ENCODE measurements at places on chromosomes 3 and 15.

DNA sequence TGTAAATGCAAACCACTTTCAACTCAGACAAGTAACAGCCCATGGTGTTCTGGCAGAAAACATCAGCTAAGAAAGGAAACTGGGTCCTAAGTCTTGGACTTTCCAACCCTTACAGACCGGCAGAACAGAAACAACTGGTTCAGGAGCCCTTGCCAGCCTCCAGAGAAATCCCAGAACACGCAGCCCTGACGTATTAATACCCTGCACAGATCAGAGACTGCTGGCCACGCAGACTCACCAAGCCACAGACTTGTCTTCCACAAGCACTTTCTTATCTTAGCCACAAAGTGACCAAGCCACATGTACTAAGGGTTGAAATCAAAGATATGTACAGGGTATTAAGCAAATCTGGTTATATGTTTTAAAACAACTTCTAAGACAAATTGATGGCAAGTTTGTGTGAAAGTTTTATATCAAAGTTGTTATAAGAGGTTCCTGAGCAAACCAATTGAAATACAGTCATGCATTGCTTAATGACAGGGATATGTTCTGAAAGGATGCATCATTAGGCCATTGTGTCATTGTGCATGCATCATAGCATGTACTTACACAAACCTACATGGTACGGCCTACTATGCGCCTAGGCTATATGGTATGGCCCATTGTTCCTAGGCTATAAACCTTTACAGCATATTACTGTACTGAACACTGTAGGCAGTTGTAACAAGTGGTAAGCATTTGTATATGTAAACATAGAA is 36.8 kb downstream of the BTD start:
- DNase-seq, result no peak

DNA sequence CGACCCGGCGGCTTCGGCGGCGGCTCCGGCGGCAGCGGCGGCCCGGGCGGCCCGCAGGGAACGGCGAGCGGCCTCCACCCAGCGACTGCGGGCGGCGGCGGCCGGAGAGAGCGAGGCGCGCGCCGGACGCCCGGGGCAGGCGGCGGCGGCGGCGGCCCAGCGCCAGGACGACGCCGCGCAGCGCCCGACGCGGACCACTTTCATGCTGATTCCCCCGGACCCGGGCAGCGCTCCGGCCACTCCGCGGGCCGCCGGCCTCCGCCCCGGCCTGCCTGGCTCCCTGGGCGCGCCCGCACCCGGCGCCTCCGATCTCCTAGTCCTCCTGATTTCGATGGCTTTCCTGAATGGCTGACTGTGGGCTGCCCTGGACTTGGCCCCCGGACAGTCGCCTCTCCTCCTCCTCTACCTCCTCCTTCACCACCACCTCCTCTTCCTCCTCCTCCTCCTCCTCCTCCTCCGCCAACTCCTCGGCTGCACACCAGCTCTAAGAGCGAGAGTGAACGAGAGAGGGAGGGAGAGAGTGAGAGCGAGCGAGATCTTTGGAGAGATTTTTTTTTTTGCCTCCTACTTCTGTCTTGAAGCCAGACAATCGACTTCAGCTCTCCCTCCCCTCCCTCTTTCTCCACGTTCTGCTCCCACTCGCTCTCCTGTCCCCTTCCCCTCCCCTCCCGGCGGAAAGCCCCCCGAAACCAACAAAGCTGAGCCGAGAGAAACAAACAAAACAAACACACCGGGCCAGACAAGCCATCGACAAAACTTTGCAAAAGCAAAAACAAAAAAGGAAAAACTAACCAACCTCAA is 844 bp downstream of the NR2F2 start:
- DNase-seq, result no peak

GRCh38 chr3:170355738-170356595 is 1.5 kb upstream of the SKIL start:
- no peak for DNase-seq

DNA sequence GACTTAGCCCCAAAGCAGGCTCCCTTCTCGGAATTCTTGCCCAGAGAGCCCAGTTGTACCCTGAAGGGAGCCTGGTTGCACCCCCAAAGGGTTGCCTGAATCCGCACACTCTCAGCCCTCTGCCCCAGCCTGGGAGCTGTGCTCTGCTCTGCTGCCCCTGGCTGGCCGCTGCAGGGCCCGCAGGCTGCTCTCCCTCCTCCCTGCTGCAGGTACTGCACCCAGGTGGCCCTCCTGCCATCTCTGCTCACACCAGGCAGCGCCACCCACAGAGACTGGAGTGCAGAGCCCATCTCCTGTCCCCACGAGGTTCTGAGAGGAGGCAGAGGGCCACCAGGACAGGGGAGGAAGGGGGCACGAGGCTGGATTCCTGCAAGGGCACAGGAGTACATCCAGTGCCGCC is 134.2 kb upstream of the NSMCE3 start:
- no peak for DNase-seq

DNA sequence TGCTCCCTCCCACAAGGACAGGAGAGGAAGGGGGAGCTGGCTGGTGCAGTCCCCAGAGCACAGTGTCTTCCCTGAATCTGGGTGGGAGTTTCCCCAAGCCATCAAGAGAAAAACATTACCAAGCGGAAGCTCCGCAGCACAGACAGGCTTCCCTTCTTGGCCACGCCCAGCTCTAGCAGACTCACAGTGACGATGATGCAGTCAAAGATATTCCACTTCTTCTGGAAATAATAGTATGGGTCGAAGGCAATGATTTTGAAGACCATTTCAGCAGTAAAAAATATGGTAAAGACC is 76.7 kb downstream of the SCN10A start:
- DNase-seq, result no peak

DNA sequence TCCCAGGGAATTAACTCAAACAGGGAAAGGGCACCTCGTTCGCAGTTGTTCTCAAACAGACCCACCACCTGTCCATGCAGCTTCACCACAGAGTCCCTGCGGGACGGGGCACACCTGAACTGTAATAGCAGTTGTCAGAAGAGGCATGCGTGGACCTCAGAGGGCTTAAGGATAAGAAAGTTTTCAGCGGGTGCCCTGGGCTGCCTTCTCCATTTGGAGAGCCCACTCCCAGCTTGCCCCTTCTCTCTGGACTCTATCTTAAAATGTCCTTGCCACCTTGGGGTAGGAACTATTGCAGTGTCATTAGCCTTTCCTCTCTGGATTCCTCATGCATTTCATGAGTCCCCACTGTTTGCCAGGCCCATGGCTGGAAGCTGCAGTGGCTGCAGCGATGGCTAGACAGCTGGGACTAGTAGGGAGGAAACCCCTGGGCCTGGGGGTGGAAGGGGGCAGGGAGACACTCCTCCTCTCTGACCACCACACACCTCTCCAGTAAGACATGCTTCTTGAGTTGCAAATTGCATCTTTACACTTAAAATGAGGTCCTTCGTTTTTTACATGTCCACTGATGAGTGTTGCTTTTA is 33.5 kb downstream of the PDIA5 start:
- DNase-seq, result no peak

DNA sequence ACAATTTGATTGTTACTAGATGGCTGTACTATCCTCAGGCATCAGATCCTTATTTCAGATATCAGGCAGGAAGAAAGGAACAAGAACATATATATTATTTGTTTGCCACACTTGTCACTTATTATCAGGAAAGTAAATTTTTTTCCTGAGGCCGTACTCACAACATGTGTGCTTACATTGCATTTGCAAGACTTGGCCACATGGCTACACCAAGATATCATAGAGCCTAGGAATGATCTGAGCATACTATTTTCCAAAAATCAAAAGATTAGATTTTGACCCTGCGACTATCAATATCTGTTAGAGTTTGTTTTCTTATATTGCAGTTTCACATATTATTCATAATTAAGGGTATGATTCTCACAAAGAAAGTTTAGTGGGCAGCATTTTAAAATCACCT is 426.2 kb upstream of the BCHE start:
- no peak for DNase-seq

GRCh38 chr15:44666210-44667038 is 3.0 kb upstream of the SPG11 start:
- DNase-seq, result no peak

- DNase-seq, result no peak
Measured at GRCh38 chr3:29642393-29643033, 361.6 kb downstream of the RBMS3 start.

GRCh38 chr3:119893769-119894168 is 111.9 kb downstream of the NR1I2 start:
- DNase-seq, result no peak

- DNase-seq, result no peak
Measured at GRCh38 chr3:7728566-7729519, 772.8 kb upstream of the LMCD1 start.

DNA sequence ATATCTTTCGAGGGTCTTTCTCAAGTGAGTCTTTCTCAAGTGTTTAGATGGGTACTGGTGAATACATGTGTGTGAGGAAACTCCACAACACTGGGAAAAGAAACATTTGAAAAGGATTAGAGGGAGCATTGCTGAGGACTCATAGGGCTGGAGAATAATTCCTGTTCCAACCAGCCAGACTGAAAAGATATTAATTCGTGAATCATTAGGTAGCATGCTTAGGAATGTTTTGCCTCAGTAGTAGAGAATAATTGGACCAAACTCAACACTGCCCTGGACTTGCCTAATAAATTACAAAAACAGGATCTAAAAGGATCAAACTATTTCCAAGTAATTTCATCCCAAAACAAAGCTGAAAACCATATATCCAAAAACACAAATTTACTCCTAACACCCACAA is 17.3 kb downstream of the PP2D1 start:
- no peak for DNase-seq

Data from stimulated activated CD8-positive, alpha-beta memory T cell treated with anti-CD3 and anti-CD28 coated beads, Interleukin-4, amount 100 ng/mL, for 1 hour (primary cell).